Activated CD8-positive, alpha-beta T cell treated with anti-CD3 and anti-CD28 coated beads for 36 hours (primary cell): ENCODE measurements at places on chromosomes 2 and 18. TPM values are rescaled to one million over a fixed set of nuclear protein-coding genes. Genes with fewer than 3 reads are reported as not detected.
A peak's percentile ranks its signal among the peaks of the same experiment; 100 is the strongest.

DNA sequence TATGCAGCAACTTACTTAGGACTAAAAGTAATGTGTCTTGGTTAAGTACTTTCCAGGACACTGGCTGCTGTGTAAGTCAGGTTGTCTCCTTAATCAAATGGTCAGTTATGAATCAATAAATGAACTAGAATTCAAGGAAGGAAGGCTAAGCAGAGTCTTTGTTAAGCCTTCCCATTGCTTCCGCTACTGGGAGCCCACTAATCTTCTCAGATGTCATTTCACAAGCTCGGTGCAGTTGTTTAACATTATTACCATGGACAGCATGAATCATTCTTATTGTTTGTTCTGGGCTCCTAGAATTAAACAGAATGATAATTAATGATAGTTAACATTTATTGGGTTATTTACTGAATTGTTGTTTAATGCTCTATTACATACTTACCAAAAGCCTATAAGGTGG lies 26.0 kb upstream of the MEIS1 start:
- no peak overlapping the region for H3K4me3 ChIP-seq
- no peak for DNase-seq
- no peaks in the 10 kb centered on the region for H3K27me3 ChIP-seq
- H3K27ac ChIP-seq, result no peak overlapping the region
- H3K4me1 ChIP-seq, result no peaks in the 10 kb centered on the region

DNA sequence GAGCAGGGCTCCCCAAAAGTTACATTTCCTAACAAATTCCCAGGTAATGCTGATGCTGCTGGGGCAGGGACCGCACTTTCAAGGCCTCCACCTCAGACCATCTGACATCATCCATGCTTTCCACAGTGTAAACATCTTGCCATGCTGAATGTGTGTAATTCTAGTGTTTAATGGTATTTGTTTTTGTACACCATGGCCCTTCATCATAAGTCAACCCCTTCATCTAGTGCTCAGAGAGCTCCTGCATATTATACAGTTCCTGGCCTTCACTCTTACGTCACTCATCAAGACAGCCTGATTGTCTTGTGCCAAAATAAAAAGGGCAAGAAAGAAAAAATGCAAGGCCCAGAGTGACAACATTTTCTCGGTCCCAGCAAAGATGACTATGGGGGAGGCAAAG lies 77.5 kb upstream of the ZFP36L2 start:
- DNase-seq, result no peak
- peaks cover 3% of the 10 kb centered on the region for H3K36me3 ChIP-seq
- no peaks in the 10 kb centered on the region for H3K27me3 ChIP-seq
- no peak overlapping the region for H3K27ac ChIP-seq
- H3K4me1 ChIP-seq, result peaks cover 3% of the 10 kb centered on the region

- no peaks in the 10 kb centered on the region for H3K36me3 ChIP-seq
- no peak for DNase-seq
- H3K27ac ChIP-seq, result no peak overlapping the region
- H3K27me3 ChIP-seq, result no peaks in the 10 kb centered on the region
Measured at GRCh38 chr2:205424326-205424725, 258.0 kb upstream of the NRP2 start.

DNA sequence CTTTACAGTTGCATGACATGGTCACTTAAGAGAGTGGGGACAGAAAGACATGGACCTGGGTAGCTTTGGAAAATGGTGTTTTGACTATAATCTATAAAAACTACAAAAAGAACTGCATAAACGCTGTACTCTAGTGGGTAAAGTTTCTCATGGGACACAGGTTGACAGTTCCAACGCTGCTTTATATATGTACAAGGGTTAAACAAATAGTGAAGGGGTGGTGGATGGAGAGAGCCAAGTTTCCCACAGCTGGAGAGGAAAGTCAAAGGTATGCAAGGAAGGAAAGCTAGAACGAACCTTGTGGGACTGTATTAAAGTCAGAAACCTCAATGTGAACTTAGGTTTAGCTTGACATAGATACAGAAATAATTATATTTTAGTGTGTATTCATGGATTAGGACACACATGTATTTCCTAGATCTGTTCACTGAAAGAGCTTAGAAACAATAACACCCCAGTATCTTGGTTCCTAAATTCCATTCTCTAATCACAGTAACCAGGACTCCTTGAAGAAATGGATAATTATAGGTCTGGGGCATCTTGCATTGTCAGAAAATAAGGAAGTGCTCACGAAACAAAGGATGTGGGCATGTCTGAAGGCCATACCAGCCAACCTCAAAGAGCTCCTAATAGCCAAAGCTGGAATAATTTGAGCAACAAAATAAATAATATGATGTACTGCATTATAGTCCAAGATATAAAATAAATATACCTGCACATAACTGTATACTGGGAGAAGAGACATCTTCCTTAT lies 28.8 kb downstream of the TANC1 start:
- H3K4me1 ChIP-seq, result peaks cover 2% of the 10 kb centered on the region
- no peak for DNase-seq
- no peak overlapping the region for H3K4me3 ChIP-seq

DNA sequence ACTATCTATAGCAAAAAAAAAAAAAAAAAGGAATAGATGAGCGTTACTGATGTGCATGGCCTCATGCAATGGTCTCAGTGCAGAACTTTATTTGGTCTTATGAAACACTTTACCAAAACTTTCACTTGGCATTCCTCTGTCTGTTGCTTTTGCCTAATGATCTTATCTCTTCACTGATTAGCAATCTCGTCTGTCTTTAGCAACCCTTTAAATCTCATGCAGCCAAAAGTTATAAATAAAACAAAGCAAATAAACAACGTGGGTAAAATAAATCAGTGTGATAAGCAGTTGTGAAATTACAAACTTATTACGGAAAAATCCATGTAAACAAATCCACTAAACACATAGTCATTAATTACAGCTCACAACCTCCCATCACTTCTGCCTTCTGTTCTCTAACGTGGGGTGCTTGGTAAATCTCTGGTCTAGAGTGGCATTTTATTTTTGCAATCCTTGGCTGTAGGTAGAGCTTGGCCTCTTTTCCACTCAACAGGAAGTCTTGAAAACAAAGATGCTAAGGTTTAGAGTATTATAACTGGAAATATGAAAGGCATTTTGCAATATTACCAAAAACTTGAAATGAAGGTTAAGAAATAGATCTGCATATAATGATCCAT lies 288.0 kb downstream of the AFF3 start:
- H3K27me3 ChIP-seq, result no peaks in the 10 kb centered on the region
- H3K4me3 ChIP-seq, result no peak overlapping the region
- no peaks in the 10 kb centered on the region for H3K36me3 ChIP-seq
- DNase-seq, result no peak
- H3K27ac ChIP-seq, result no peak overlapping the region

DNA sequence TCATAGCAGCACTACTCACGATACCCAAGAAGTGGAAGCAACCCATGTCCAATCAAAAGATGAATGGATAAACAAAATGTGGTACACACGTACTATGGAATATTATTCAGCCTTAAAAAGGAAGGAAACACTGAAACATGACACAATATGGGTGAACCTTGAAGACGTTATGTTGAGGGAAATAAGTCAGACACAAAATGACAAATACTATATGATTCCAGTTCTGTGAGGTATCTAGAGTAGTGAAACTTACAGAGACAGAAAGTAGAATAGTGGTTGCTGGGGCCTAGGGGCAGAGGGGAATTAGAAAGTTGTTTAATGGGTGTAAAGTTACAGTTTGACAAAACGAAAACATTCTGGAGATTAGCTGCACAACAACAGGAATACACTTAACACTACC lies 24.7 kb downstream of the TLK1 start:
- DNase-seq, result peak; percentile 12
- H3K27ac ChIP-seq, result peak overlapping the region; percentile 75
- peaks cover 12% of the 10 kb centered on the region for H3K36me3 ChIP-seq
- H3K4me1 ChIP-seq, result peaks cover 64% of the 10 kb centered on the region
- H3K4me3 ChIP-seq, result no peak overlapping the region
- no peaks in the 10 kb centered on the region for H3K27me3 ChIP-seq

GRCh38 chr18:62982600-62983251 lies 267.4 kb downstream of the PHLPP1 start:
- peak; percentile 69 for DNase-seq
- no peaks in the 10 kb centered on the region for H3K36me3 ChIP-seq
- no peaks in the 10 kb centered on the region for H3K4me1 ChIP-seq
- H3K27me3 ChIP-seq, result no peaks in the 10 kb centered on the region
- no peak overlapping the region for H3K4me3 ChIP-seq

- H3K4me3 ChIP-seq, result no peak overlapping the region
- DNase-seq, result no peak
- no peak overlapping the region for H3K27ac ChIP-seq
- peaks cover 2% of the 10 kb centered on the region for H3K27me3 ChIP-seq
Measured at GRCh38 chr2:71478806-71479205, 25.4 kb downstream of the DYSF start.

GRCh38 chr2:138500592-138501424 lies 762 bp upstream of the SPOPL start:
- H3K36me3 ChIP-seq, result peaks cover 8% of the 10 kb centered on the region
- DNase-seq, result no peak
- H3K4me3 ChIP-seq, result peak overlapping the region; percentile 98
- H3K4me1 ChIP-seq, result peaks cover 30% of the 10 kb centered on the region
- H3K27ac ChIP-seq, result peak overlapping the region; percentile 84

- no peak overlapping the region for H3K4me3 ChIP-seq
- H3K36me3 ChIP-seq, result no peaks in the 10 kb centered on the region
- H3K27me3 ChIP-seq, result no peaks in the 10 kb centered on the region
- no peak overlapping the region for H3K27ac ChIP-seq
- H3K4me1 ChIP-seq, result no peaks in the 10 kb centered on the region
- DNase-seq, result no peak
Measured at GRCh38 chr18:62660691-62661090, 54.6 kb upstream of the PHLPP1 start.

GRCh38 chr2:159232456-159233170 lies 53.9 kb downstream of the WDSUB1 start:
- peaks cover 10% of the 10 kb centered on the region for H3K36me3 ChIP-seq
- no peak for DNase-seq
- H3K27me3 ChIP-seq, result no peaks in the 10 kb centered on the region
- H3K27ac ChIP-seq, result no peak overlapping the region

The OR6B2 gene
- not detected for total RNA-seq

- no peak overlapping the region for H3K27ac ChIP-seq
- no peaks in the 10 kb centered on the region for H3K36me3 ChIP-seq
- no peak overlapping the region for H3K4me3 ChIP-seq
- H3K4me1 ChIP-seq, result no peaks in the 10 kb centered on the region
- H3K27me3 ChIP-seq, result peaks cover 29% of the 10 kb centered on the region
Measured at GRCh38 chr2:65456886-65457285, 24.5 kb upstream of the SPRED2 start.

The TUBB8B gene
- total RNA-seq, result not detected

The SH2D6 gene
- total RNA-seq, result 0.77 TPM

The NYAP2 gene
- not detected for total RNA-seq

DNA sequence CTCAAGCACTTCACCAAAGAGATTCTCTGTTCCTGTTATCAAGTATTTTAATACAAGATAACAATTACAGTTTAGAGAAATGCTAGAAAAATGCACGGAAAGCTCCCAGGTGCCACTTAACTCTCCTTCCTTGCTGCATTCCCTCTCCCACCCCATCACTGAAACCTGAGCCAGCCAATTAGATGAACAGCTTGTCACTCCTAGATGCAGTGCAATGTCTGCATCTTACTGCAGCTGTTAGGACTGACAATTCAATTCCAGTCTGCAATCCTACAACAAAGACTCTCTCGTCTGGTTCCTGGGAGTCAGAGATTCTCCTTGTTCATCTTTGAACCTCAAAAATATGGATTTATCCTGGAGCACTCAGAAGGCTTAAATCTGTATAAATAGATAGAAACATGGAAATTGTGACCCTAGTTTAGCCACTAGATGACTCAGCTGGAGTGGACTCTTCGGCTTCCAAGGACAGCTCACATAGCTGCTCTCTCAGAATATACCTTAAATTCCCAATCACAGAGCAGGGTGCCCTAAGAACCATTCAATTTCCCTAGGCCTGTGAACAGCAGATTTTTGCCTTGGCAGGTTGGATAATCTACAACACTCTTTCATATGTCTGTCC lies 311.1 kb downstream of the NRXN1 start:
- H3K27ac ChIP-seq, result no peak overlapping the region
- no peak overlapping the region for H3K4me3 ChIP-seq
- H3K27me3 ChIP-seq, result no peaks in the 10 kb centered on the region
- no peak for DNase-seq

The TBR1 gene
- total RNA-seq, result not detected

The TMEM37 gene
- total RNA-seq, result not detected

DNA sequence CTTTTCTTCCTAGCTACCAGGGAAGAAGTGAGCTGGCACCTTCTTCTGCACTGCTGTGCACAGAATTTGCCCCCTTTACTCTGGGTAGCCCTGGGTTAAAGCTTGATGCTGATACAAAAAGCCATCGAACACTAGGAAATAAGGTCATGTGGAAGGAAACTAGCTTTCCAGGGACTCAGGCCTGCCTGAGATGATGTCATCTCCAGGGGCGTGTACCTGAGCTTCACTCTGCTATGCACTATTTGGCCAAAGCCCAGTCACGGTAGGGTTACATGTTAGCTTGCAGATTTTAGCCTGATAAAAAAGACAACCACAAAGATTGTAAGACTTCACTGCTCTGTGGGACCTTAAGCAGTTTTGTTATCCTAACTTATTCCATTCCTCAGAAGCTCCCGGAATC lies 20.4 kb downstream of the EDAR start:
- no peak overlapping the region for H3K4me3 ChIP-seq
- peak; percentile 35 for DNase-seq
- peaks cover 67% of the 10 kb centered on the region for H3K4me1 ChIP-seq
- H3K27ac ChIP-seq, result no peak overlapping the region

DNA sequence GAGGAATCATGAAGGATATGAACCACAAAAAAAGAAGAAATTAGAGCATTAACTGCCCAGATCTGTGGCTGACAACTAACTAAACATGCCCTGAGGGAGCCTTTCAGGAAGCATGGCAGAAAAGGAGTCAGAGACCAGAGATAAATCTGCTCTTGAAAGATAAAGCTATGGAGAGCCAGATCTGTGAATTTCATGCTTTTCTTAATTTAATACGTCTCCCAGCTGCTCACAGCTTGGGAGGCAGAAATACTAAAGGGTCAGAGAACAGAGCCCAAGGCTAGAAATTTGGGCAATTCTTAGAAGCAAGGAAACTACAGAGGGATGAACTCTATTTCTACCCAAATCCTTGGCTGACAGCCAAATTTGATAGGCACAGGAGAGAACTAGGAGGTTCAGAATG lies 223.0 kb upstream of the DPP10 start:
- H3K27ac ChIP-seq, result no peak overlapping the region
- no peaks in the 10 kb centered on the region for H3K36me3 ChIP-seq
- H3K4me3 ChIP-seq, result no peak overlapping the region
- peaks cover 19% of the 10 kb centered on the region for H3K27me3 ChIP-seq
